ENCODE measurements at places on chromosomes 7 and 10.
A peak's percentile ranks its signal among the peaks of the same experiment; 100 is the strongest.

DNA sequence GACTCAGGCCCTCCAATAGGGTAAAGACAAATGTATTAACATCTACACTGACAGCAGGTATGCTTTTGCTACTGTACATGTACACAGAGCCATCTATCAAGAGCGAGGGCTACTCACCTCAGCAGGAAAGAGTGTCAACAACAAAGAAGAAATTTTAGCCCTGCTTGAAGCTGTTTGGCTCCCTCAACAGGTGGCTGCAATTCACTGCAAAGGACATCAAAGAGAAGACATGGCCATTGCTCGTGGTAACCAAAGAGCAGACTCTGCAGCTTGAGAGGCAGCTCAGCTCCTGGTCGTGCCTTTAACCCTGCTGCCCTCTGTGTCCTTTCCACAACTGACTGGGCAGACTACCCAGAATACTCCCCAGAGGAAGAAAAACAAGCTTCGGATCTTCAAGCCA, 5.1 kb downstream of the AKR1B15 start:
- peak; percentile 21 for DNase-seq

GRCh38 chr10:74081192-74081803, 69.3 kb downstream of the AP3M1 start:
- DNase-seq: peak; percentile 74

- no peak for DNase-seq
These were observed 30.2 kb downstream of the WDR86 start for GRCh38 chr7:151379534-151380198.

GRCh38 chr10:30550967-30551815, 78.4 kb downstream of the LYZL2 start:
- no peak for DNase-seq

GRCh38 chr10:103843045-103843444, 12.3 kb downstream of the SH3PXD2A start:
- no peak for DNase-seq

- no peak for DNase-seq
These were observed 147.1 kb downstream of the MLLT10 start for GRCh38 chr10:21681156-21681555.

DNA sequence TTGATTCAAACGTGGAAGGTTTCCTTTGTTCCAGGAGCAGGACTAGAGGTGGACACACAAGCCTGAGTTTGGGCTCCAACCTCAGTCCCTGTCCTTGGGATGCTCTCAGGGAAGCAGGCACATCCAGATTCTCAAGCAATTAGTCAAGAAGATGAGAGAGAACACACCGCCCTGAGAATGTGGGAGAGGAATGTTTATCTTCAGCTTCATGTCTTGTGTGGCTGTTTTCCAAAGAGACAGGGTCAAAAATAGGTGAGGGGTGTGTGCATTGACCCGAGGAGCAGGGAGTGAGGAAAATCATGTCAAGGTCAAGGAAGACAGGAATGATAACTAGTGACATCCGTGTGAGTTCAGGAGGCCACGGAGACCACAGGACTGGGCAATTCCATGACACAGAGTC, 472.2 kb upstream of the C7orf33 start:
- no peak for DNase-seq

- DNase-seq: no peak
These were observed 1.6 kb downstream of the SKAP2 start for GRCh38 chr7:26862834-26863233.

DNA sequence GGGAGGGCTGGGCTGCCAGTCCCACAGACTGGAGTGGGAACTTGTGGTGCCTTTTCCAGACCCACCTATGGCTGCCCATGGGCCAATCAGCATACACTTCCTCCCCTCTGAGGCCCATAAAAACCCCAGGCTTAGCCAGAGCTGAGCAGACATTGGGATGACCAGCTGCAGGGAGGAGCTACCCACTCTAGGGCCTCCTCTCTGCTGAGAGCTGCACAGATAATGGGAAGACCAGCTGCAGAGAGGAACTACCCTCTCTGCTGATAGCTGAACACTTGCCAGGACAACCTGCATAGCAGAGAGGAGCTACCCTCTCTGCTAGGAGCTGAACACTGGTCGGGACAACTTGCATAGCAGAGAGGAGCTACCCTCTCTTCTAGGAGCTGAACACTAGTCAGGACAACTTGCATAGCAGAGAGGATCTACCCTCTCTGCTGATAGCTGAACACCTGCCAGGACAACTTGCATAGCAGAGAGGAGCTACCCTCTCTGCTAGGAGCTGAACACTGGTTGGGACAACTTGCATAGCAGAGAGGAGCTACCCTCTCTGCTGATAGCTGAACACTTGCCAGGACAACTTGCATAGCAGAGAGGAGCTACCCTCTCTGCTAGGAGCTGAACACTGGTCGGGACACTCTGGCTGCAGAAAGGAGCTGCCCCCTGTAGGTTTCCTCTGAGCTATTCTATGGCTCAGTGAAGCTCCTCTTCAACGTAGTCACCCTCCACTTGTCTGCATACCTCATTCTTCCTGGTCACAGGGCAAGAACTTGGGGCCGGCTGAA, 88.3 kb upstream of the CACUL1 start:
- DNase-seq: no peak

DNA sequence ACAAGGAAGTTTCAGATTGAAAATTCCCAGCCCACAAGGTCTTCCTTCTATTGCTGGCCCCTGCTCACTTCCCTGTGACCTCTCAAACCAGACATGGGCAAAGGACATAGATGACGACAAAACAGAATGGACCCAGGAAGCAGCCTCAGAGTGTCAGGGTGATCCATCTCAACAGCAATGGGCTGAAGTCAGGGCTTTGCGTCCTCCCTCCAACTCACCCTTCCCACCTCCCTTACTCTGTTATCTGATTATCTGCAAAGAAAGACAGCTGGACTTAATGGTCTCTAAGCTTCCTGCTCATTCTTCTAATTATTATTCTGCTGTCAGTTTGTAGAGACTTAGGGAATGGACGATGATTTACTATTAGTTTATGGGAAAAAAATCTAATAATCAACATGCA, 115.9 kb downstream of the PIP4K2A start:
- no peak for DNase-seq

DNA sequence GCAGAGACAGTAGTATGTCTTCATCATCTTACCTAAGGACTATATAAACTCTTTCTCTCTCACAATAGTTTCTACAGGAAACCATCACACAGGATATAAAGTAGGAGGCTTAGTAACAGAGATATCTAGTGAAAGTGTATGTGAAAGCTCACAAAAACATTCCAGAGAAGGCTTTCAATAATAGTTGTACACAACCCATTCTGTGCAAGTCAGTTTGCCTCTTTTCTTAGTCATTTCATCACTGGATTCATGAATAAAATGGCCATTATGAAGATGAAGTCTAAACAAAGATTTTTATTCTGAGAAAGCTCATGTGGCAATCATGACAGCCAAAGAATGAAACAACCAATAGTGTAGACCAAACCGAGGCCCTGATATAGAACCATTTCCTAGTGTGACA, 178.8 kb downstream of the GNAT3 start:
- DNase-seq: no peak

GRCh38 chr10:86293396-86293791, 73.2 kb downstream of the GRID1 start:
- no peak for DNase-seq

DNA sequence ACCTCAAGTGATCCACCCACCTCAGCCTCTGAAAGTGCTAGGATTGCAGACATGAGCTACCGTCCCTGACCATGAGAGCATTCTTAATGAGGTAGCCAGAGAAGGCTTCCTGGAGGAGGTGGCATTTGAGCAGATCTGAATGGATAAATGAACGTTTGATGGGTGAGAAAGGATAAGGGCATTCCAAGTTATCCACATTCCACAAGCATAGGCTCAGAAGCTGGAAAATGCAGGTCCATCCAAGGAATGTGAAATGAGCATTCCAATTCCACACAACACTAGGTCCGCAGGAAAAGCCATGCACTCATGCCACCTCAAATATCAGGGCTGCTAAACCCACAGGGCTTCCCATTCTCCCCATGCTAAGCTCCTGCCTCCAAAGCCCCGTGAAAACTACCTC, 17.0 kb downstream of the TMEM130 start:
- DNase-seq: no peak

DNA sequence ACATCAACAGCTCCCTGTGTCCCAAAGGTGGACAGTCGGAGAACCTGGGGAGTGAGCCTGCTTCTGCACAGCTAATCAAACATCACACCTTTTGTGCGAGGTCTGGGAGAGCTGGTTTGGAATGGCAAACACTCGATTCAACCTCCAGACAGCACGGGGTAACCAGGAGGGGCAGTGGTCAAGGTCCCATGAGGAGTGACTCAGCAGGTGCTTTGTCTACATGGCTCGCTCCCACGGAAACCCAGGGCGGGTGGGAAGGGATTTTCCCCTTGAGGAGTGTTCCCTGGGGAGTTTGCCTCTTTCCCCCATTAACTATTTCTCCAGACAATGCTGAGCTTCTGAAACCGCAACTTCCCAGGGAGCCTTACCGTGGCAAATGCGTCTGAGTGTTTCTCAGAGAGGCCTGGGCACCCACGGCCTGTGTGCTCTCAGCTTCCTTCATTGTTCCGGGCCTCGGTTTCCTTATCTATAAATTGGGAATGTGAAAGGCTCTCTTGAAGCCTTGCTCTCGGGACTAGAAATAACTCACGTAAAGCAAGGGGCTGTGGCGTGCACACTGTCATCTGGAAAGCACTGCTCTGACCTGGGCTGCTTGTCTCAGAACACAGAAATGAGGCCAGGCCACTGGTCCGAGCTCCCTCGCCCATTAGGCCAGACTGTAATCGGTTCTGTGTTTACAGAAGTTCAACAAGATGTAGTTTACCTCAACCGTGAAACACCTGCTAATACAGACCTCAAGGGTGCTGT, 14.0 kb upstream of the GTPBP4 start:
- DNase-seq: no peak

- DNase-seq: no peak
These were observed 46.3 kb downstream of the PITRM1 start for GRCh38 chr10:3126249-3126648.

GRCh38 chr10:100174699-100175677, 10.8 kb downstream of the ERLIN1 start:
- no peak for DNase-seq

- DNase-seq: peak; percentile 6
These were observed 603 bp downstream of the ADRA2A start for GRCh38 chr10:111077479-111077784.

GRCh38 chr7:141317033-141317585, 234.1 kb upstream of the AGK start:
- DNase-seq: no peak

- DNase-seq: no peak
These were observed 740.0 kb downstream of the SUGCT start for GRCh38 chr7:40874756-40875155.

DNA sequence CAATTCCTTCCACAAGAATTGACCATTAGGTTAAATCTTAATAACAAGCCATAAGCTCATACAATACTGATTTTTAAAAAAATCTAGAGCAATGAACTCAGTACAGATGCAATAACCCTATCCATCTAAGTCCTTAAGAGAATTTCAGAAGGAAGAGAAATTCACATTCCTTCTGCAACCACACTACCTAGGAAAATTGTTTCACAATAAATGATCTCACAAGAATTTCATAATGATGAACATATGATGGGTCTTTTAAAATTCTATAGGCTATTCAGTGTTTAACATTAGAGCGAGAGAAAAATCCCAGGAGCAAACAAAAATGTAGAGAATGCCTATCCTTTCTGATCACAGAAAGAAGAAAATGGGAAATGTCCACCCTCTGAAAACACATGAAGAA, 70.0 kb upstream of the MAGI2 start:
- DNase-seq: peak; percentile 72

DNA sequence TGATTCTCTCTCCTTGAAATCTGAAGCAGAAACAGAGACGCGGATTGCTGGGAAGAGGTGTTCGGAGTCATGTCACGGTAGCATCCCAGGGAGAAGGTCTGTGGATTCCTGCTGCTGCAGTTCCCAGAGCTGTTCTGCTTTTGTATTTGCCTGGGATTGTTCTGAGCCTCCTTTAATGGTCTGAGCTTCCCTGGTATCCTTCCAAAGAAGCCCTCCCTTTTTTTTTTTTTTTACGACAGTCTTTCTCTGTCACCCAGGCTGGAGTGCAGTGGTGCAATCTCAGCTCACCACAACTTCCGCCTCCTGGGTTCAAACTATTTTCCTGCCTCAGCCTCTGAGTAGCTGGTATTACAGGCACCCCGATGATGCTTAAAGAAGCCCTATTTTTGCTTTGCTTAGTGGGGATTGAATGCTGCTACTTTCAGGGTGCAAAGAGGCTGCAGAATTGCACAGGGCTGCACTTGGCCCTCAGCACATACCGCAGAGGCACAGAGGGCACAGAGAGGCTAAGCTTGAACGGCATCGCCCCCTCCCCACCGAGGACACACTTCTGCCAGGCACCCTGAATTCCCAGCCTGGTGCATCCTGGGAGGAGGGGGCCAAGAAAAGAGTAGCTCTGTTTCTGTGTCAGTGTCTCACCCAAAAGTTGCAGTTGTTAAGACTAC, 208.6 kb upstream of the GALNT17 start:
- DNase-seq: no peak

- DNase-seq: peak; percentile 88
These were observed 495.8 kb downstream of the PARD3 start for GRCh38 chr10:34319197-34319846.

DNA sequence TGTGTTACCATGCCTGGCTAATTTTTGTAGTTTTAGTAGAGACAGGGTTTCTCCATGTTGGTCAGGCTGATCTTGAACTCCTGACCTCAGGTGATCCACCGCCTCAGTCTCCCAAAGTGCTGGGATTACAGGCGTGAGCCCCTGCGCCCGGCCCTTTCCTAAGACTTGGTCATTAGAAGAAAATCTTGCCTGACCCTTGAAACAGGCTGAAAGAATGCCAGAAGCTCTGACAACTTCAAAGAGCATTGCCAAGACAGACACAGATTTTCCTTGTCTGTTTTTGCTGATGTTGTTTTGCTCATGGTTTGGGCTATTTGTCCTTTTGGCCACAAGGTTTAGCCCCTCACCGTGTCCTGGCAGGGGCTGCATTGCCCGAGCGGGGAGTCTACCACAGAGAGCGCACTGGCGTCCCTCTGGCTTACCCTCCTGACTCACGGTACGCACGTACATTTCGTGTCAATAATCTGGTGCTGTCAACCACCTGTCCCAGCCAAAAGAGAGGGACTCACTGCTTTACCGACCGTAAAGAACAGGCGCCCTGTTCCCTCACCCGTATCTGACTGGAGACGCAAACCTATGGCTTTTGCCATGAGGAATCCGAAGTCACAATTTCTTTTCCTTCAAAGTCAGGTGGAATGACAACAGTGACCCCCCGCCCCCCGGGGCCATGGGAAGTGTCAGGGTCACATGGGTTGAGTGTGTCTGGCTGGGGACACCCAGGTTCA, 10.1 kb upstream of the INPP5A start:
- no peak for DNase-seq

DNA sequence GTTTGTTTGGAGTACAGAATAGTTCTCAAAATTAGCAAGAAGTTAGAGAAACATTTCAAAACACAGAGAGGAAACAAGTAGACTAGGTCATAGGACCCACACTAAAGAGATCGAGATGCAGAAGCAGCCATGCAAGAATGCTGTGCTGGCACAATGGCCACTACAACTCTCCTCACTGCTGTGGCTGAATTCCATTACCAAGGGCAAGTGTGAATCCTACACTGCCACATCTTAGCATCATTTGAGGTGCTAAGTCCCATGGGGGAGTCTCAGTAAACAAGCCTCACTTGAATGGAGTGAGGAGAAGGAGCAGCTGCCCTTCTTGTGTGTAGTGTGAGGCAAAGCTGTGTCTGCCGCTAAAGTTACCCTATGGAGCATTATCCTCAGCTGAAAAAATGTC, 56.7 kb downstream of the PCLO start:
- DNase-seq: no peak

GRCh38 chr10:130418731-130419130, 282.5 kb downstream of the GLRX3 start:
- no peak for DNase-seq

GRCh38 chr10:101031796-101032636, 982 bp downstream of the SFXN3 start:
- DNase-seq: peak; percentile 79
